A549 treated with ZK216348 at 1 μM for 4 hours (cell line): ENCODE measurements at places on chromosomes 5 and 9. TPM values are rescaled to one million over a fixed set of nuclear protein-coding genes. Genes with fewer than 3 reads are reported as not detected.

TGFBR1 gene
- total RNA-seq: 32.4 to 91.4 TPM (median 76.9 TPM) in 5 replicates

NIPSNAP3A gene
- total RNA-seq: 10.5 to 17.0 TPM (median 14.8 TPM) in 5 replicates

GPR150 gene
- total RNA-seq: 0.11 to 0.15 TPM (median 0.12 TPM) in 3 of 5 replicates, not detected in the others

LHX3 gene
- total RNA-seq: 0.09 to 0.14 TPM (median 0.12 TPM) in 4 of 5 replicates, not detected in the other

IFNK gene
- not detected in 5 replicates for total RNA-seq

PCDHB3 gene
- 0.09 TPM in 1 of 5 replicates, not detected in the others for total RNA-seq

PCDHA1 gene
- 0.14 to 0.48 TPM (median 0.19 TPM) in 5 replicates for total RNA-seq

CDH18 gene
- total RNA-seq: not detected in 5 replicates

NEURL1B gene
- 2.9 to 5.5 TPM (median 4.2 TPM) in 5 replicates for total RNA-seq

GFI1B gene
- not detected in 5 replicates for total RNA-seq

BAAT gene
- total RNA-seq: 0.42 to 0.57 TPM (median 0.51 TPM) in 5 replicates

C1QTNF2 gene
- total RNA-seq: 0.09 to 0.29 TPM (median 0.18 TPM) in 4 of 5 replicates, not detected in the other

PDGFRB gene
- 0.13 to 1.0 TPM (median 0.47 TPM) in 5 replicates for total RNA-seq

MCIDAS gene
- 1.4 to 2.4 TPM (median 1.9 TPM) in 5 replicates for total RNA-seq

IFNB1 gene
- not detected in 5 replicates for total RNA-seq

FCN2 gene
- not detected in 5 replicates for total RNA-seq

PCDHGA2 gene
- 0.37 to 0.79 TPM (median 0.54 TPM) in 5 replicates for total RNA-seq

CMBL gene
- 20.1 to 24.5 TPM (median 22.2 TPM) in 5 replicates for total RNA-seq

ACTBL2 gene
- total RNA-seq: 0.09 to 0.12 TPM in 2 of 5 replicates, not detected in the others

PCDHGA9 gene
- total RNA-seq: 0.09 TPM in 1 of 5 replicates, not detected in the others

CDO1 gene
- total RNA-seq: not detected in 5 replicates
